ENCODE measurements at places on chromosomes 16 and 17.

DNA sequence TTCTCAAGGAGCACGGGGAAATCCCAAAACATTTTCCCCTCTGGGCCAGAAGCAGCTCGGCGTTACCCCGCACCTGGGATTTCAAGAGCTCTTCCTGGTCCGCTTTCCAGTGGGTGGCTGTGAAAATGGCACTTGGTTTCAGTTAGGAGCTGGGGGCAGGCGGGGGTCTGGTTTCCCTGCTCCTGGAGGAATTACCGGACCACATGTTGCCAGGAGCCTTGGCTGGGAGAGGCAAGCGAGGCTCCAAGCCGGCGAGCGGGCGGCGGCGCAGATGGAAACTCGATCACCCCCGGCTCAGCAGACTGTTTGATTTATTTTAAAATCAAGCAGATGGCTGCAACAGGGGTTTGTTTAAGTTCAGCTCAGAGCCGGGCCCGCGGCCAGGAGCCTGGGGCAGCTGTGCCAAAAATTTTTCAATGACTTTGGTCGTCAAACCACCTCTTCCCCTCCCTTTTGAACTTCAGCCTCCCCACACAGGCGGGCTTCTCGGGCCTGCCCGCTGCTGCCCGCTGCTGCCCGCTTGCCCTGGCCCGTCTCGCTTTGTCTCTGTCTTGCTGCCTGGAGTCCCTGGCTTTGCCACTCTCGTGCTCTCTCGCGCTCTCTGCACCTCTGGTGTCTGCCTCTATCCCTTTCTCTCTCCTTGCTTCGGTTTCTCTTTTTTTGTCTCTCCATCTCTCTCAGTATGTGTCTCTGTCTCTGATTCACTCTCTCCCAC, 108.0 kb upstream of the CIBAR2 start:
- DNase-seq = no peak

GRCh38 chr17:1002412-1002753, 5.5 kb downstream of the TIMM22 start:
- DNase-seq = no peak

- DNase-seq = no peak
Observed at GRCh38 chr16:77328274-77328673, 106.6 kb downstream of the ADAMTS18 start.

DNA sequence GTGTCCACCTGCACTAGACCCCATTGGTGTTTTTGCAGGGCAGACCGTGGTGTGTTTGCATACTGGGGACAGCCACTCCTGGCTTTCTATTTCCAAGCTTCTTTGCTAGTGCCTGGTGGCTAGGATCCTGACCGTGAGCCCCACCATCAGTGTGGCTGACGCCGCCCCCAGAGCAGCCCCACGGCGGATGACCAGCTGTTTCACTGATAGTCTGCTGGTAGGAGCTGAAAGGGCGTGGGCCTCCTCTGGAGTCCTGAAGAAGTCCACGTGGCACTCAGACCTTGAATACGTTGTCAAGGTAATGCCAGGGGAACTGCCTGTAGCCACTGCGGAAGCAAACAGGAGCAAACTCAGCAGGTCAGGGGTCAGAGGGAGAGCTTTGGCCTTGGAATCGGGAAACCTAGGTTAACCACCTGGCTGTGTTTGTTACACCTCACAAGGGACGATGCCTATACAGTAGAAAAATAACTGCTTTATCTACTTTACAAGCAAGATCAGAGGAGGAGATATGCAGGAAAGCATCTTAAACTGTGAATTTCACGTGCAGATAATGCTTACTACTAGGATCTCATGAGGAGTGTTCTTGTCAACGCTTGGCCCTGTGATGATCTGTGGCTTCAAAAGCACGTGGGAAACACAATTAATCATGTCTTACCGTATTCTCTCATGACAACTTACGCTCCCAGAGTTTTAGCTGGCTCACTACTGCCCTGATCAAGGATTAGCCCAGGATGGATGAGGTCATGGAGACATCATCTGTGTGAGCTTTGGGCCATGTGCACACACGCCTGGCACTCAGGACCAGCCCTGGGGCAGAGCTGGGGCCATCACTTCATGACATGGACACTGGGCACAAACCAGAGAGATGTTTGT, 30.3 kb downstream of the ALDH3A2 start:
- DNase-seq = no peak

DNA sequence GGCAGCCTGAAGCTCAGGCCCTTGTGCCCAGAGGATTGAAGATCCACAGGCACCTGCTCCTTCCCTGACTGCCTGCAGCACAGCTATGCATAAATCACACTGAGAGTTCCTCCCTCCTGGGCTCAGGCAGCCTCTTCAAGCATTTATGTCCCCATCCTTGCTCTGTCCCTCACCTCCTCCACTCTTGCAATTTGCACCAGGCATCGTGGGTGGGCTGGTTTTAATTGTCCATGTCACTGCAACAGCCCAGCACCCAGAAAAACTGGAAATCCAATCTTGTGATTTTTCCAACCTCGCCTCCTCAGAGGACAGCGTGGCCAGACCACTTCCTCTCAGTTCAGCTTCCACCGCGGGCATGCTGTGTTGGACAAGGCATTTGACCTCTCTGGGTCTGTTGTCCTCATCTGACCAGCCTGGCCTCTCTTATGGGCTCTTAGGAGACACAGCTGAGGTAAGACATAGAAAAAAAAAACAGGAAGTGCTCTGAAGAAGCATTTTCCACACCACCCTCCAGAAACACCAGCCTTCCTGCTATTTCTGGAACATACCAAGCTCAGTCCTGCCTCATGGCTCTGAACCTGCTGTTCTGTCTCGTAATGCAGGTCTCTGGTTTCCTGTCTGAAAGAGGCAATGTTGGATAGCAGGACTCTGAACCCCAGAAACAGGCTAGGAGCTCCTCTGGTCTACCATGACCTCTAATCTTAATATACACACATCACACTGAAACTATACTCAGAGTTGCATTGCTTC, 8.3 kb downstream of the TMEM114 start:
- no peak for DNase-seq

DNA sequence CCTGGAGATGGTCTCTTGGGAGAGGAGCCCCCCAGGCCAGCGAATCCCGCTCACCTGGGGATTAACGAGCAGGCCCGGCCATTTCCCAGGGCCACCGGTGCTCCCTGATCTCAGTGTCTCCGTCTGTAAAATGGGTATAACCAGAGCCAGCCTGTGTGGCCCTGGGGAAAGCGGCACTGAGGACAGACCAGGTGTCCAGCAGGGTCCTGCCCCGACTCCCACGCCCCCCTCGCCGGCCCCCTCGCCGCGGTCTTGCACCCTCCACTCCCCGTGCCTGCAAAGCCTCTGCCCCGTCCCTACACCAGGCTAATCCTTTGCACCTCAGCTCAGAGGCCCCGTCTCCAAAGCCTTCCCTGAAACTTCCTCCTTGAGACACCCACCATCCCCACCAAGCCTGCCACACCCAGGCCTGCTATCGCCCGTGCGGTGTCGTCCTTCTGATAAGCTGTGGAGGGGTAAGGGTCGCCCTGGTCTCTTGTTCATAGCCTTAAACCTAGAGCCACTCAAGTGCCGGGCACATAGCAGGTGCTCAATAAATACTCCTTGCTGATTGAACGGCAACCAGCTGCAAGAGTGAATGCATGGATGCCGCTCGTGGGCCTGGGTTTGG, 259.1 kb downstream of the C16orf95 start:
- no peak for DNase-seq

DNA sequence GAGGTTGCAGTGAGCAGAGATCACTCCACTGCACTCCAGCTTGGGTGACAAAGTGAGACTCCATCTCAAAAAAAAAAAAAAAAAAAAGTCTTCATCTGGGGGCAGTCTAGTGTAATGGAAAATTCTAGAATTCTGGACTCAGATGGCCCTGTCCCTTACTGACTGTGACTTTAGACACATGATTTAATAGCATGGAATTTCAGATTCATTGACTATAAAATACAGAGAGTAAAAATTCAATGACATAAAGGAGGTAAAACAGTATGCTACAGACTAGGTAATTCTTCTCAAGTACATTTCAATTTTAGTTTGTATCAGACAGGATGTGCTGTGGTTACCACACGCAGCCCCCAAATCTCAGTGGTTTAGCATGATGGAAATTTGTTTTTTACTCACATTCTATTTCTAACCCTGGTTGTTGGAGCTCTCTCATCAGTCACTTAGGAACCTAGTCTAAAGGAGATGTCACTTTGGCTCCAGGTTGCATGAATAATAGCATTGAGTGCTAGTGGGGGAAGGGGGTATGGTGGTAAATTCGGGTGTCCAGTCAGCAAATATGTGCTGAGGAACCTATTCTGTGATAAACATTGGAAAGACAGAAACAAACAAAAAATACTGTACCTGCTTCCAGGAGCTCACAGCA, 444.0 kb downstream of the XYLT1 start:
- peak; percentile 59 for DNase-seq

DNA sequence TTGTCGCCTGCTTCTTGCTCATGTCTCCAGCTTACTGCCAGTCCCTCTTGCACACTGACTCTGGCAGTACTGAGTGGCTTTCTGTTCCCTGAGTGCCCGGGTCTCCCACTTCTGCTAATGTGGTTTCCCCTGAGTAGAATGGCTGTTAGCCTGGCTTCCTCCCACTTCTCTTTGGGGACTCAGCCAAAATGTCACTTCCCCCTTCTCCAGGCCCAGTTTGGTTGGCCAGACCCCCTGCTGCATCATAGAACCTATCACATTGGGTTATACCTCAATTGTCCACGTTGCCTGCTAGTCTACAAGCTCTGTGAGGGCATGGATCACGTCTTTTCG, 304.4 kb downstream of the HS3ST3B1 start:
- DNase-seq = no peak

DNA sequence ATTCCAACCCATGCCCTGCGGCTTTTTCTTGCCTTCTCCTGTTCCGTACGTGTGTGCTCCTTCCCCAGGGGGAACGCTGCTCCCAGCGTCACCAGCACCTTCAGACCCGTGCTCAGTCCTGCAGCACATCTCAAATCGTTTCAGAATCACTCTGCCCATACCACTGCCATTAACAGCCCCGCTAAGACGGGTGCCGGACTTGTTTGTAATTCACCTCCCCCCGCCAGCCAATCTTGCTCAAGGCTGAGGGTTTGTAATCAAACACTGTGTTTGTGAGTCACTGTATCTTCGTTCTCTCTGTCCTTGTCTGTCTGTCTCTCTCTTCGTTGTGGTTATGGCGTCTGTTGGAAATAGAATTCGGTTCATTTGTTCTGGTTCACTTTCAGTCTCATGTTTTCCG, 17.3 kb downstream of the CARD14 start:
- no peak for DNase-seq

- DNase-seq = no peak
Observed at GRCh38 chr16:46713634-46714033, 24.2 kb downstream of the ORC6 start.

All from CD4-positive, alpha-beta T cell (primary cell).